Tongue (tissue), 3 donors: ENCODE measurements at places on chromosomes 5 and 9. TPM values are rescaled to one million over a fixed set of nuclear protein-coding genes. Genes with fewer than 3 reads are reported as not detected.

DNA sequence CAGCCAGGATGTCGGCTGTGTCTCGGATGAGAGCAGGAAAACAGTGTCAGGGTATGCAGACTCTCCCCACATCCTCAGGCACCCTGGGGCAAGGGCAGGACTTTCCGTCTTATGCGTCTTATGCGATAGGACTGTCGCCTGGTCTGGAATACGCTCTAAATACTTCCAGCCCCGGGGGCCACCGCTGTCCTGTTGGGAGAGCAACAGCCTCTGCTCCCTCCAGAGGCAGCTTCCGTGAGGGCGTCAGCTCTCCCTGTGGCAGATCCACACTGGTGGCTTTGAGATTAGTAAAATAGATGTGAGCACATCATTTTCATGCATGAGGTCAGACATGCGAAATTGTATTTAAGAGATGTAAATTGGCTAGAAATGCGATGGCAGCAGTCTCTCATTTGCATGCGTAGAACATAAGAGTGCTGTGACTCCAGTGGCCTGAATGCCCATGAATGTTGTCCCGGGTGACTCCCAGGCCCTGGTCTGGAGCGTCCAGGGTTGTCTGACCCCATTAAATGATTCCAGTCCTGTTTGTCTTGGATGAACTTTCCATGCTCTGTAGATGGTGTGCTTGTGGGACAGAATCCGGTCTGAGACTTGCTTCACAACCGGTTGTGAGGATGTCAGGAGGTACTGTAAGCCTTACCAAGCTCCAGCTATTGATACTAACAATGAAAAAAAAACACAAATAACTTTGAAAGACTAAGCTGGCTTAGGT is 228.2 kb downstream of the SYK start:
- no peak for DNase-seq

GRCh38 chr9:79757074-79757473 is 185.3 kb downstream of the TLE4 start:
- no peak for DNase-seq

DNA sequence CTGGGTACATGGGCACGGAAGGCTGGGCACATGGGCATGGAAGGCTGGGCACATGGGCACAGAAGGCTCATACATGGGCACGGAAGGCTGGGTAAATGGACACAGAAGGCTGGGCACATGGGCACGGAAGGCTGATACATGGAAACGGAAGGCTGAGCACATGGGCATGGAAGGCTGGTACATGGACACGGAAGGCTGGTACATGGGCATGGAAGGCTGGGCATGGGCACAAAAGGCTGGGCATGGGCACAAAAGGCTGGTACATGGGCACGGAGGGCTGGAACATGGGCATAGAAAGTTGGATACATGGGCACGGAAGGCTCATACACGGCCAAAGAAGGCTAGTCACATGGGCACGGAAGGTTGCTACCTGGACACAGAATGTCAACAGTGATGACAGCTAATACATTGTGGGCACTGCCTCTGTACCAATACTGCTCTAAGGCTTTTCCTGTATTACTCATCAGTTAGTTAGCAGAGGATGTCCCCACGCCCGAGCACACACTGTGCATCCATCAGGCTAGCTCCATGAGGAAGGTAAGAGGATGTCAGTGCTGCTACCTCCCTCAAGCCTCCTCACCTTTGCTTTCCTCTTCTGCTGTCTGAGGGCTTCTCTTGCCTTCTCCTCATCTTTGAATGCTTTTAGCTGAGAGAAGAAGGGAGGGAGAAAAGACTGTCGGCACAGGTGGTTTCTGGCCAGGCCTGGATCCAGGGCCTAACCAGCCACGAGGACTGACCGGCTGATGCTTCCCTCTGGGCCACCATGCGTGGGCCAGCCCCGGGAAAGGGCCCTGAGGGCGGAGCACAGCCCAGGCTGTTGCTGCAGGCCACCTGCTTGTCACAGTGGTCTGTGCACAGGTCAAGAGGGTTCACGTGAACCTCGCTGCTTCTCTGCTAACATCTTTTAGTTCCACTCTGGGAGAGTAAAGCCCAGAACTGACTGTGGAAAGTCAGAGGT is 14.3 kb downstream of the GPX3 start:
- DNase-seq, result no peak

DNA sequence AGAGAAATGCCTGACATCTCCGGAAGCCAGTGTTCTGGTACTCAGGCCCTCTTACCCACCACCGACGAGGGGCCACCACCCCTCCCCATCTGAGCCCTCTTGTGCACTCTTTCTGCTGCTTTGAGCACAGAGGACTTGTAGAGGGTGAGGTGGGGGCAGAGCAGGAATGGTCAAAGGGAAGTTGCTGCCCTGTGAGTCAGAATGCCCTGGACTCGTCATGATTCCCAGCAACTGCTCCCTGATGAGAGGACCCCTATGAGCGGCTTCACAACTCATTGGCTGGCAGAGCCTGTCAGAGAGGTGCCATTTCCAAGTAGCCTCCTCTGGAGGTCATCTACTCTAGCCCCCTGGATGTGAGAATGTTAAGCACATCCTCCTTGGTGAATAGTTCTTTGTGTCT is 845 bp downstream of the ECSCR start:
- DNase-seq, result no peak

GRCh38 chr5:1112596-1113331 is 901 bp upstream of the SLC12A7 start:
- DNase-seq, result peak; percentile 65

GRCh38 chr9:87891754-87892153 is 9.1 kb downstream of the SPATA31E1 start:
- no peak for DNase-seq

- peak; percentile 78 for DNase-seq
Measured at GRCh38 chr9:70085241-70085640, 41.6 kb downstream of the MAMDC2 start.

The CARD6 gene
- total RNA-seq, result 3.1 TPM

The PCDHGA5 gene
- total RNA-seq, result 6.1 TPM

The TSSK1B gene
- total RNA-seq, result not detected

The ADAMTS2 gene
- total RNA-seq, result 61.1 TPM

The CYSRT1 gene
- total RNA-seq, result 3.3 TPM

The BSPRY gene
- 2.6 TPM for total RNA-seq

The IDNK gene
- total RNA-seq, result 3.7 TPM
